ENCODE measurements at places on chromosomes 7 and 10. TPM values are rescaled to one million over a fixed set of nuclear protein-coding genes. Genes with fewer than 3 reads are reported as not detected.

Gene MYL10
- 0.34 TPM for total RNA-seq

DNA sequence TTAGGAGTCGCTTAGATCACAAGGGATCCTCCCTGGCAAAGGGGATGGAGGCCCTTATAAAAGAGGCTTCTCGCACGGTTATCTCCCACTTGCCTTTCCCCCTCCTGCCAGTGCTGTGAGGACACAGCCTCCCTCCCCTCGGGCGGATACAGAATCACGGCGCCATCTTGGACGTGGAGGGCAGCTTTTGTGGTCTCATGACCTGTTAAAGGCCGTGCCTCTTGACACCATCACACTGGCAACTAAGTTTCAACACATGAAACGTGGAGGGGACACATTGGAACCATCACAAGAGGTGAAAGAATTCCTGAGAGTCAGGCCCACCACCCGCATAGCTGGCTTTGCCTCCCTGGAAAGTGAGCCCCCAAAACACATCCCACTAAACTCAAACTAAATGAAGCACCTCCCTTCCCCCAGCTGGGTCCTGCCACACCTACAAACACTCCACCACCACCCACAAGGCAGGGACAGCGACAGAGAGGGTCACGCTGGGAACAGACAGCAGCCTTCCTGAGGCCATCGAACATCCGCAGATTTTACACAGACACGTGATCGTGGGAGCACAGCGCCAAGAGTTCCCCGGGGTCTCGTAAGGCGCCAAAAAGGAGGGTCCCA is 110.6 kb downstream of the TCERG1L start:
- DNase-seq, result no peak

Gene CELF2
- total RNA-seq, result 59.5 TPM

- DNase-seq, result peak; percentile 78
These were observed 996 bp downstream of the ADAM12 start for GRCh38 chr10:126387041-126387921.

- peak; percentile 35 for DNase-seq
These were observed 117.2 kb upstream of the SEMA3C start for GRCh38 chr7:81036057-81036456.

Gene FBXO24
- 0.92 TPM for total RNA-seq

DNA sequence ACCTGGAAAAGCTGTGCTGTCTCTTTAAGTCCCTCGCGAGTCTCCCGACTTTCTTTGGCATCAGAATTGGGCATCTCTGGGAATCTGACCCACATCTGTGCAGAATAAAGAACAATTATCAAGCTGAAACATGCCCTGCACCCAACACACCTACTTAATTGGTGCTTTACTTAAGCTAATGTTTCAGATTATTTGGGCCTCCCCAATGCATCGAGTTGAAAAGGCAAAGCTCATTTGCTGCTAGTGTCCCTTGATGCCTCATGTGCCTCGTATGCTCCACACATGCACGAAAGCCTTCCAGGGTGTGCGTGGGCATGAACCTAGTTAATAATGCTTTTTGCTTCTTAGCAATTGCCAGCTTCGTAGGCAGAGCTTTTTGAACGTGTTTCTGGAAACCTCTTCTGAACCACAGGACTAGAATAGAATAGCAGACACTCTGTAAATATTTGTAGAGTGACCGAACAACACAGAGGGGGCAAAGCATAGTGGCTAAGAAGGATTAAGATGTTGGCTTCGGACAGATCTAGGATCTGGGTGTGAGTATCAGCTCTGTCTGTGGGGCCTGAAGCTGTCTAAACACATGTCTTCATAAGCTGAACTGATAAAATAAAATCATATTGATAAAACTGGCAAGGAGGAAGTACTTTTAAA is 26.7 kb upstream of the FGFR2 start:
- no peak for DNase-seq

Gene SGPL1
- total RNA-seq, result 21.5 TPM

DNA sequence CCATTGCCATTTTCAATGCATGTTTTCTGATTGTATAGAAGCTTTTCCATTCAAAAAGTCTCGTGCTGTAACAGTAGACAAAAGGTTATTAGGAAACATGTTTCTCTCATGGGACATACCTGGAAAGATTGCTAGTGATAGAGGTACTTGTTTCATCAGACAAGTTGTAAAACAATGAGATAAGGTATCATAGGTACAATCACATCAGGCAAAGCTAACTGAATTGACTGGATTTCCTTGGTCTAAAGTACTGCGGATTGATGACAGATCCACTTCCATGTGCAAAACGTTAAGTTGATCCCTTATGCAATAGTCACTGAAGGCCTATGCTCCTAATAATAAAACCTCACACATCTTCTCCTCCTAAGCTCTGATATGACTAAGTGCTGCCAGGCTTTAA is 6.5 kb upstream of the RNF32 start:
- no peak for DNase-seq

DNA sequence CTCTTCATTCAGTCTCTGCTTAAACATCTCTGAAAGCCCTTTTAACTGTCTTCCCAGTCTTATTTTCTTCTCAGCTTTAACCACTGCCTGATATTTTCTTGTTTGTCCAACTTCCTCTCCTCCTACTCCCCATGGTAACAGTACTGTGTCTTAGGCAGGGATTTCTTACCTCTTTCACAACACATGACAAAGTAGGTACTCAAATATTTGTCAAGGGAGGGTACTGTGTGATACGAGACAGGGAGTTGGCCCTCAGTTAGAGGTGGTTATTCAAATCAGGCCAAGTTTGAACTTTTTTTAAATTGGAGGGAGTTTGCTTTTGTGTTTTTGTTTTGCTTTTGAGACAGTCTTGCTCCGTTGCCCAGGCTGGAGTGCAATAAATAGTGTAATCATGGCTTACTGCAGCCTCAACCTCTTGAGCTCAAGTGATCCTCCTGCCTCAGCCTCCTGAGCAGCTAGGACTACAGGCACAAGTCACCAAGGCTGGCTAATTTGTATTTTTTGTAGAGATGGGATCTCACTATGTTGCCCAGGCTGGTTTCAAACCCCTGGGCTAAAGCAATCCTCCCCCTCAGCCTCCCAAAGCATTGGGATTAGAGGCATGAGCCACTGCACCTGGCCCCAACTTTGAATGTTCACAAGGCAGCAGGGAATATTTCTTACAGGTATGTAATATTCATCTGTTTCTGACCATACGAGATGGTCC is 2.5 kb upstream of the KPNA7 start:
- DNase-seq, result no peak

GRCh38 chr7:81857385-81857784 is 87.5 kb upstream of the HGF start:
- DNase-seq, result no peak

Gene AKR1C4
- total RNA-seq, result not detected

Gene VWC2
- total RNA-seq, result not detected

Gene DOCK1
- total RNA-seq, result 45.5 TPM

- no peak for DNase-seq
These were observed 187.2 kb downstream of the PPP1R3A start for GRCh38 chr7:113731571-113731970.

GRCh38 chr7:98335411-98335977 is 54.0 kb downstream of the BRI3 start:
- no peak for DNase-seq

GRCh38 chr7:157977306-157977705 is 610.3 kb downstream of the PTPRN2 start:
- no peak for DNase-seq

Gene ADRA2A
- total RNA-seq, result 0.34 TPM

DNA sequence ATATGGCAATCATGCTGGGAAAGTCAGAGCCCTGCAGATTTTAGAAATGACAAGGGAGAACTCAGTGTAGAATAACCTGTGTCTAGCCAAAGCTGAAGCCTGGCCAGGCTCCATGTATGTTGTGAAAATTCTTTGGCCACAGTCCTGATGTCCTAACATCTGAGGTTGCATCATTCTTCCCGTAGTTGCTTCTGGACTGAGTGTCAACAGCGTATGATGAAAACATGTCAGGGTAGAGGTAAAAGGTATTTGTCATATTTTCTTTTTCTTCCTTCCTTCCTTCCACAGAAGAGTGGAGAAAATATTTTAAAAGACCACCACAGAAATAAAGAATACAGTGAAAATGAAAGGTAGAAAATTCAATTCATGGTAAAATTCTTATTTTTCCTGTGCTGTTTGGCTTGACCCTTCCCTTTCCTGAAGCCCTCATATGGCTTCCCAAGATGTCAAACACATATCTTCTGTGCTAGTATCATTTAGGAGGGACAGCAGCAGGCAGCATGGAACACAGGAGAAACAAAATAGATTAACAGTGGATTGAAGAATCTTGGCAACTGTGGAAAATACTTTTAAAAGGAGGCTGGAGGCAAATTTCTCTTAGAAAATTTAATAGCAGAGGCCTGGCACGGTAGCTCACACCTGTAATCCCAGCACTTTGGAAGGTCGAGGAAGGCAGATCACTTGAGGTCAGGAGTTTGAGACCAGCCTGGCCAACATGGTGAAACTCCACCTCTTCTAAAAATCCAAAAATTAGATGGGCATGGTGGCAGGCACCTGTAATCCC is 18.9 kb upstream of the NRBF2 start:
- peak; percentile 77 for DNase-seq

DNA sequence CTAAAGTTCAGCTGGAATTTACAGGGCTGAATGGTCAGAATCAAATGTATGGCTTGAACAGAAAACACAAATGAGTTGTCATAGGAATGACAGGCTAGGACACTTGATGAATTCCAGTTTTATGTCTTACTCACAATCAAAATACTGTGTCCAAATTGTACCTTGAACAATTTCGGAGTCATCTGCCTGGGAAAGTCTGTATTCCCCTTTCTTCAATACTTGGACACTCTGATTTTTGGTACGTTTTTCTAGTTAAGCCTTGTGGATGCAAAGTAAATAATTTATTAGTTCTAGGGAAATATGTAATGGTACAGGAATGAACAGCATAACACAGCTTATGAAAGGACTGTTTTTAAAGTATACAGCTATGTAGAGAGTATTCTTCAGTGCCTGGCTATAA is 100.4 kb downstream of the ITGB8 start:
- no peak for DNase-seq

Gene OR2A12
- not detected for total RNA-seq

GRCh38 chr7:79452032-79452494 is 1.4 kb downstream of the MAGI2 start:
- DNase-seq, result peak; percentile 90

DNA sequence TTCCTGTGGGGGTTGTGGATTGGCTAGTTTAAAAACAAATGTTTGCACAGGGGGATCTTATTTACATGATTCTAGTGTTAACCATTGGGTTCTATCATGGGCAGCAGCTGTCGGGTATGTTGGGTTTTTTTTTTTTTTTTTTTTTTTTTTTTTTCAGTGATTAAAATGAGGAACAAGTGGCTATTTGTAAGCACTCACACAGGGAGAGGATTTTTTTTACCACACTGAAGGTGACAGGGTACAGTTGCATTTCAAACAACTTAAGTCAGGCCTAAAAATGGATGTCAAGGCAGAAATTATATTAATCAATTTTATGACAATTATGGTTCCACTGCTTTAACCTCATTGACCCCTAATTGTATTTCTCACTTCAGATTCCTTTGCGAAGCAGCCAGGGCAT is 92.8 kb downstream of the CD36 start:
- DNase-seq, result no peak

GRCh38 chr10:22761569-22762220 is 47.3 kb upstream of the PIP4K2A start:
- peak; percentile 21 for DNase-seq

Gene MKI67
- 54.4 TPM for total RNA-seq

- peak; percentile 55 for DNase-seq
These were observed 11.8 kb downstream of the ZAN start for GRCh38 chr7:100745184-100745583.

DNA sequence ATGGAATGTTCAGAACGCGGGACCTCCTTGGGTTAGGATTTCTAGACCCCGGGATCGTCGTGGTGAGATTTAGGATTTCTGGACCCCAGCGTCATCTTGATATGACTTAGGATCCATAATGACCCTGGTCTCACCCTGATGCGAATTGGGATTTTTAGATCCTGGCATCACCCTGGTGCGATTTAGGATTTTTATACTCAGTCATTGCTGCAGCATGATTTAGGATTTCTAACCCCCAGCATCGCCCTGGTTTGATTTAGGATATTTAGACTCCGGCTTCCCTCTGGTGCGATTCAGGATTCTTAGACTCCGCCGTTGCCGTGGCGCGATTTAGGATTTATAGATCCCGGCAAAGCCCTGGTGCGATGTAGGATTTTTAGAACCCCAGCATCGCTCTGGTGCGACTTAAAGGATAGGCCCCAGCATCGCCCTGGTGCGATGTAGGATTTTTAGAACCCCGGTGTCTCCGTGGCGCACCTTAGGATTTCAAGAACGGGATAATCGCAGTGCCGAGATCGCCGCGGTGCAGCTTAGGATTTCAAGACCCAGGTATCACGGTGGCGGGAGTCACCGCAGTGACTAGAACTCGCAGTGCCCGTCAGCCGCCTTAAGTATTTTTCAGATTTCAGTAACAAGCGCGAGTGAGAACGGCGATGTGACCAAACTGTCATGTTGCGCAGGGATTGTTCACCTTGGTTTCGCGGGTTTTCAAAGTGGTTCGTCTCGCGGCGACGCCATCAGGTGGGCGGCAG is 814 bp downstream of the MEST start:
- DNase-seq, result peak; percentile 25
